ENCODE measurements at places on chromosomes 5 and 9.

DNA sequence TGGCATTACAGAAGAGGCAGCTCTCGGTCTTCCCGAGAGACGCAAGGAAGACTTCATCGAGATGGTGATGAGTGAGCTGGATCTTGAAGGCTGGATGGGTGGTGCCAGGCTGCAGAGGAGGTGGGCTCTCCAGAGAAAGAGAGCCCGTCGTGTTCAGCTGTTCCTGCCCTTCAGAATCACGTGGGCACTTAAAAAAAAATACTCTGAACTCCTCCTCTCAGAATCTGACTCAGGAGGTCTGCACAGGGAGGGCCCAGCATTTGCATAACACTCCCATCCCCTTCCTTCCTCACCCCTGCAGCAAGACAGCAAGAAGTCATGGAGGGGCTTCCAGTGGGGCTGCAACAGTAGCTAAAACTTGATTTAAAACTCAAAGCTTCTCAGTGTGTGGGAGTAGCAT, 203.0 kb downstream of the ATPSCKMT start:
- no peak for ATAC-seq

- ATAC-seq: no peak
These were observed 483.1 kb downstream of the BNC2 start for GRCh38 chr9:16387382-16387781.

DNA sequence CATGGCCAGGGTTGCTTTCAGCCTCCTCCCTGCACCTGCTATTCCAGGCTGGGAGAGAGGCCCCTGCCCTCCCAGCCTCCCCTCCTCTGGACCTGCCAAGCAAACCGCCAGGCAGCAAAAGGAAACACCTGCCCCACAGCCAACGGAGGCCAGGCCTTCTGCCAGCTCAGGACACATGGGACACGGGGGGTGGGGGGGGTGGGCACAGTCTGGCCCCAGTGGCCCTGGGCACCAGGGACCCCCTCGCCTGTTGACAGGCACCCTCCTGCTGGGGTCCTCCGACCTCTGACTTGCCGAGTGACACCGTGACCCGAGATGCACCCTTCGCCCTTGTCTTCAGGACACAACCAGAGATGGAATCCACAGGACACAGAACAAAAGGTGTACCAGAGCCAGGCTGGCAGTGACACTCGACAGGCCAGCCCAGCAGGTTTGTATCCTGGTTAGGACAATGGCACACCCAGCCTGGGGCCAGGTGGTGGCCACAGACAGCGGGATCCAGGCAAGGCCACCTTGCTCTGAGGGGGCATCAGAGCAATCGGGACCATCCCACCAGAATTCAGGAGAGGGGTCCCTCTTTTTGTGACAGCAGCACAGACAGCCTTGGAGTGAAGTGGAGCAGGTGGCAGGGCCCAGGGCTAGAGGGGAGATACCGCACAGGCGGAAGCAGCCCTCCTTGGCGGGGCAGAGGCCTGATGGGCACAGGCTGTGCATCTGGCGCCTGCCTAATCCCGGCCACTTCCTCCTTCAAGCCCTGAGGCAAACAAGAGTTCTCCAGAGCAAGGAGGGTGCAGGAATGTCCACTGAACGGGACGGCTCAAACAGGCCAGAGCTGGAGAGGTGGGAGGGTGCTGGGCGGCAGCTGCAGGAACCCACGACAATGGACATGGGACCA, 1.3 kb upstream of the TMEM210 start:
- no peak for ATAC-seq

DNA sequence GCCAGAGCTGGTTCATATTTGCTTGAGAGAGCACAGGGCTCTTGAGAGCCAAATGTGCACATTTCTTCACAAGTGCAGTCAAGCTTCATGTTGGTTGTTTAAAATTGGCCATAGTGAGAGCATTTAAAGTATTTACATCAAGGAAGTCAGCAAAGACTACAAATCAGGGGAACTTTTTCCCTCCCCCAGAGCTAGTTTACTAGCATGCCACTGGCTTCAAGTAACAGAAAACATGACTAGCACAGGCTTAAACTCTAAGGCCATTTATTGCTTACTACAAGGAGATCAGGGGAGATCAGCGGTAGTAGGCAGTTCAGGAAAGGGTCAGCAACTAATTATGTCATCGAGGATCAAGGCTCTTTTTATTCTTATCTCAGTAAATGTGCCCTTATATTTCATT, 11.0 kb upstream of the CCDC171 start:
- no peak for ATAC-seq

GRCh38 chr5:145483212-145483611, 351.9 kb downstream of the PRELID2 start:
- ATAC-seq: no peak

- ATAC-seq: peak; percentile 88
These were observed 114.2 kb upstream of the FST start for GRCh38 chr5:53366245-53366644.

DNA sequence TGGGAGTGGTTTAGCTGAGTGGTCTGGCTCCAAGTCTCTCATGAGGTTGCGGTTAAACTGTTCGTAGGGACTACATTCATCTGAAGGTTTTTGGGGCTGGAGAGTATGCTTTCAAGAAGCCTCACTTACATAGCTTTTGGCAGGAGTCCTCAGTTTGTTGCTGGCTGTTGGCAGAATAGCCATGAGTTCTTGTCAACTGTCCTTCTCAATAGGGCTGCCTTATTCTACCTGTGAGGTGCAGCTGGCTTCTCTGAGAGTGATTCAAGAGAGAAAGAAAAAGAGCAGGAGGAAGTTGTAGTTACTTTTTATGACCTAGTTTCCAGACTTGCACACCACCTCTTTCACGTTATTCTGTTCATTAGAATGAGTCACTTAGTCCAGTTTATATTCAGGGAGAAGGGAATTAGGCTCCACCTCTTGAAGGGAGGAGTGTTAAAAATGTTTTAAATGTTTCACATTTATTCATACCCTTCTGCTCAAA, 33.2 kb downstream of the YTHDC2 start:
- ATAC-seq: peak; percentile 93

DNA sequence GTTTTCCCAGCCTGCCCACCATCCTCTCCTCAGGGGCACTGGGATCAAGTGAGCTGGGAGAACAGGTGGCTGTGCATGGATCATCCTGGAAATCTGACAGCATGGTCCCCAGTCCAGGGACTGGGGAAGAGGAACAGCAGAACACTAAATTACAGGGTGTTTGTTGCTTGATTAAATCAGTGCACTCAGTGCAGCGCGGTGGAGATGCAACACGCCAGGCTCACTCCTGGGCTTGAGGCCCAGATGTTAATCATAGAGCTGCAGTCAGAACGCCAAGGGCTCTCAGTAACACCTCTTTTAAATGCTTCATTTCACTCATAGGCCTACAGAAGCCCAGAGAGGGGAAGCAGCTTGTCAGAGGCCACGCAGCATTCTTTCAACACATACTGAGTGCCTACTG, 14.2 kb upstream of the LARP1 start:
- no peak for ATAC-seq

DNA sequence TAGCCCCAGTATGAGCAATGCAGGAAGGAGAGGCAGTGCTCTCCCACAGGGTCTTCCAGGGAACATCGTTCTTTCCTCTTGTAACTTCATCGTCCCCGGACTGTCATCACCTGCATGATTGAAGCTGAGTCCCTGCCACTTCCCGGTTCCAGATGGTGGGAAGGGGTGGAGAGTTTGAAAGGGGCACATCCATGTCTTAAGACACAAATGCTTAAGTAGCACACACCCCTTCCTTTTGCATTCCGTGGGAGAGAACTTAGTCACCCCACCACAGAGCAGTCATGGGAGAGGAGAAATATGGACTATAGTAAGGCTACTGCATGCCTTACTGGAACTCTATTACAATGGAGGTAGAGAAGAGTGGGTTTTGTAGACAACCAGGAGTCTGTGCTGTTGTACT, 165.3 kb upstream of the GAS1 start:
- no peak for ATAC-seq

GRCh38 chr5:144048259-144048856, 122.1 kb downstream of the YIPF5 start:
- ATAC-seq: no peak

DNA sequence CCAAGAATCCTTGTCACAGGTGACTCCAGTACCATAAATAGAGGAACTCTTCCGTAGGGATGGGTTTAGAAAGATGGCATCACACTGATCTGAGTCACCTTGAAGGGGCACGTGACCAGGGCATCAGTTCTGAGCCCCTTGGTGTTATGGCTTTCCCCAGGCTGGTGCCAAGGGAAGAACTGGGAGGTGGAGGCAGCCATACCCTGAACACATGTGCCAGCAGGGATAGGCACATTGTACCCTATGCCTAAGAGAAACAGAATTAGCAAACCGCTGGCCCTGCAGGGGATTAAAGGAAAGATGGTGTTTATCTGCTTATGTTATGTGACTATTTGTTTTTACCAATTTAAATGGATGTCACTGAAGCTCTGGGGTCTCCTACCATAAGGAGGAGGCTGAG, 196.2 kb downstream of the RGS3 start:
- ATAC-seq: no peak

DNA sequence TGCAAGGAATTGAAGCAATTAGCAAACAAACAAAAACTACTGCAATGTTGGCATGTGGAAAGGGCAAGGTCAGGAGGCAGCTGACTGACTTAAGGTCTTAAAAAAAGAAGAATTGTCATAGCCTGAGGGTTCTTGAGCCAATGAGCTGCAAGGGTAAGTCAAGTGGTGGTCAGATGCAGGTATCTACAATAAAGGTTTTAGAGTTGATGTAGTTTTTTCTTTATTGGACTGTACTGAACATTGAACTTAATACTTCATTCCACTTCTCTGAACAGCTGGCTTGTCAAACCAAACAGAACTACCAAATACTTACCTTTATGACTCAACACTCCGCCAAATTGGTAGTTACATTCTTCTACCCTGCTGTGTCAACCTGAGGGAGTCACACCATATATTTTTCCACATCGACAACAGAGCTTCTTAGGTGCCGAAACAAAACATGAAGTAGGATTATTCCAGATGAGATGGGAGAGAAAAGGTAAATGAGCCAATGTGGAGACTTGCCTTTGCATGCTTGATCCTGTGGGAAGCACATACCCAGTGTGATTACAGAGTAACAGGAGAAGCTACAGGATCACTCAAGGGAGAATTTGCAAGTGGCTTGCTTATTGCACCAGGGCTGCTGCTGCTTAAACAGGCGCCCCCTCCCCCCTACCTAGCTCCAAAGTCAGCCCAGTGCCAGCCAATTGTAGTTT, 35.3 kb downstream of the EQTN start:
- ATAC-seq: no peak

DNA sequence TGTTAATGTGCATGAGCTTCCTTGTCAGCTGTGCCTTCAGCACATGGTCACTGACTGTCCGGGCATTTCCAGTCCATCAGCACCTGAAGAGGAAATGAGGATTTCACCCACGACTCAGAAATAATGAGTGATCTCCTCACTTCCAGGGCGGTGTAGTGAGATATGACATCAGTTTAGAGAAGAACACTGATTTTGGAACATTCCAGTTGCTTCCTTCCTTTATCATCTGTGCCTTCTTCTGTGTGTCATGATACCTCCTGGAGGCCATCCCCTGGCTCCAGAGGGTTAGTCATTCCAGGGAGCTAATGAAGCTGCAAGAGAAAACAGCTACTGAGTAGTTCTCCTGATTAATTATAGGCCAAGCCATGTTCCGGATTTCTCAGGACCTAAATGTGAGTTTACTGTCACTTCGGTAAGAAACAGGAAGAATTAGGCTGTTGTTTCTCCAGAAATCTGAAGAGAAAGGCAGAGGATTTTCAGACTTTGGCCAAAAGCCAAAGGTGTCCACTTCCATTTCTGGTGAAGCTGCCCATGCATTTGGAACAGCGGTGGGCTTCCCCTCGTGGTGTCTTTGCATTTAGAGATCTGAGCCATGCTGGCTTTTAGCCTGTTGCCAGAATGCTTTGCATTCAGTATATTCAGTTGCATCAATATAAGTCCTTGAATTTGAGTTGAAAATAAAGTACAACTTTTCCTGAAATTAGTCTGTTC, 161.3 kb upstream of the OTULINL start:
- no peak for ATAC-seq

DNA sequence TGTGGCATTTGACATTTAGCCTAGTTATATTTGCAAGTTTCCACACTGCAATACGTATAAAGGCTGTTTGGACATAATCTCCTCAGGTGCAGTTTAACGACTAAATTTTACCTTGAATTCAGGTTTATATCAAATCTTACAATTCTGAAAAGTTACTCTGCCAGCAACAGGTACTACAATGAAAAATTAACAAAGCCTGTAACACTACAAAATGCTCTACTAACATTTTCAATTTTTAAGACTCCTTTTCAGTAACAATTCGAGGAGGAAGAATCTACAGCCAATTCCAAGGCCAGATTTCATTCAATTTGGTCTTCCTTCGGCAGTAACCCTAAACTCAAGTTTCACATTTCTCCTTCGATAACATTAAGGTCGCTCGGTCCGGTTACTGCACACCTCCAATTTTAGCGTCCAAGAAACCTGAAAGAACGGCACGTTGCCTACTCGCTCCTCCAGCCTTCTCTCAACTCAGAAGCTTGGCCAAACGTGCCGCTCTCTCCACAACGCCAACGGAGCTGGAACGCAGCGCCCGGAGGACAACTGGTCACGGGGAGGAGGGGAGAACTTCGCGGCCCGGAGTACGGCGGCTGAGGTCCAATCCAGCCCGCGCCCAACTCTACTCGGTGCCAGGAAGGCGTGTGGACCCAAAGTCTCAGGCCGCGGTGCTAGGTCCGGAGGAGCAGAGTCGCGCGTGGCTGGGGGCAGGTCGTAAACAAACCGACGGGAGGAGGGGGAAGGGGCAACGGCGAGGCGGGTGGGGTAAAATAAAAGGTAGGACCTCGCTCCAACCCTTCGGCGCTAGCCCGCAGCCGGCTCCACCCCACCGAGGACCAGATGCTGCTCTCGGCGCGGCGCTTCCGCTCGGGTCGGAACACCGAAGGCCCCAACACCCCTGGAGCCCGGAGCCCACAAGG, 681 bp downstream of the FNIP1 start:
- peak; percentile 15 for ATAC-seq

- no peak for ATAC-seq
These were observed 3.2 kb upstream of the TLE4 start for GRCh38 chr9:79568337-79569101.

- ATAC-seq: no peak
These were observed 52.4 kb downstream of the DUSP1 start for GRCh38 chr5:172718527-172719114.

GRCh38 chr5:122701640-122702523, 73.0 kb upstream of the SNX2 start:
- peak; percentile 91 for ATAC-seq

- peak; percentile 32 for ATAC-seq
These were observed 1198.6 kb upstream of the ACO1 start for GRCh38 chr9:31185831-31186230.

- ATAC-seq: no peak
These were observed 40.7 kb downstream of the NR3C1 start for GRCh38 chr5:143362664-143363227.

- ATAC-seq: peak; percentile 96
These were observed 38.9 kb downstream of the LYRM7 start for GRCh38 chr5:131209506-131210150.

DNA sequence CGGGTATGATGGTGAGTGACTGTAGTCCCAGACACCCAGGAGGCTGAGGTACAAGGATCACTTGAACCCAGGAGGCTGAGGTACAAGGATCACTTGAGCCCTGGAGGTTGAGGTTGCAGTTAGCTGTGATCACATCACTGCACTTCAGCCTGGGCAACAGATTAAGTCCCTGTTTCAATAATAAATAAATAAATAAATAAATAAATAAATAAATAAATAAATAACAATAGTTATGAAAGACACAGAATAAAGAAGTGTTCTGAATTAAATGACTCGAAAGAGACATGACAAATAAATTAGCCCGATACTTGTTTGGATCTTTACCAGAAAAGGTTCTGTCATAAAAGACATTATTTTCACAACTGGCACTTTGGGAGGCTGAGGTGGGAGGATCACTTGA, 72.0 kb upstream of the SUSD1 start:
- ATAC-seq: no peak

GRCh38 chr5:87327998-87328397, 60.3 kb downstream of the RASA1 start:
- peak; percentile 49 for ATAC-seq

GRCh38 chr5:74258314-74258665, 382.2 kb downstream of the ENC1 start:
- ATAC-seq: no peak
